Activated T-helper 1 cell treated with Interleukin-2 at 50 U/mL for 16 hours (primary cell): ENCODE measurements at places on chromosomes 3 and 15.
A peak's percentile ranks its signal among the peaks of the same experiment; 100 is the strongest.

DNA sequence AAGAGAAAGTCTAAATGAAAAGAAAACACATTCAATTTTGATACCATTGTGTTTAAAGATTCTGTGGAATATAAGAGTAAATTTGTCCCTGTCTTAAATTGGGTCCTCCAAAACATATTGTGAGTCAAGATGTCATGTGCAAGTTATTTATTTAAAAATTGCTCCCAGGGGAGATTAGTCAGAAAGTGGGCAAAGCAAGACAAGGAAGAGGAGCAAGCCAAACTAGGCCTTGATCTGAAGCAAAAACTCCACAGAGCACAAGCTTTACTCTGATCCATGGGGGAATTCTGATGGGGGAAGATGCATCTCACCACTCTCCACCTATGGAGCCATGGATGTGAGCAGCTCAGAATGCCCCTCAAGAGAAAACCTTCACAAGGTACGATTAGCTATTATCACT, 342.8 kb upstream of the IL12A start:
- DNase-seq, result no peak

- no peak for DNase-seq
These were observed 27.1 kb upstream of the TPRG1 start for GRCh38 chr3:189144645-189145044.

GRCh38 chr15:73317651-73318462, 50.9 kb downstream of the HCN4 start:
- DNase-seq, result no peak

GRCh38 chr3:29441422-29441821, 160.6 kb downstream of the RBMS3 start:
- no peak for DNase-seq

DNA sequence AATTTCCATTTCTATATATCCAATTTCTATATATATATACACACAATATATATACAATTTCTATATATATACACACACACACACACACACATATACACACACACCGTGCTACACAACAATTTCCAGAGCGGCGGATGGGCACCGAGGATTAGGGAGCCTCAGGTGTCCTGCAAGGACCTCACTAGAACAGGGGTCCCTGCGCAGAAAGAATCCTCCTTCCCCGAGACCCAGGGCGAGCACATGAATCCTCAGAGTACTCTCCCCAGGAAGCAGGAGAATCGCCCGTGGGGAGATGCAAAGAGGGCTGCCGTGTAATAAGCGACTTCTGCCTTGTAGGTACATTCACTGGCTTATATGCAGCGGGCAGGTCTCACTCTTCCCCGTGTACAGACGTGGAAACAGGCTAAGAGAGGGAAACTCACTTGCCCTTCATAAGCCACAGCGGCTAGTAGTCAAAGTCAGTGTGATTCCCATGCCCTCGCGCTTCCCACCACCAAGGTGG, 467 bp downstream of the PIF1 start:
- DNase-seq, result no peak

GRCh38 chr3:66639809-66640356, 139.1 kb upstream of the LRIG1 start:
- no peak for DNase-seq

DNA sequence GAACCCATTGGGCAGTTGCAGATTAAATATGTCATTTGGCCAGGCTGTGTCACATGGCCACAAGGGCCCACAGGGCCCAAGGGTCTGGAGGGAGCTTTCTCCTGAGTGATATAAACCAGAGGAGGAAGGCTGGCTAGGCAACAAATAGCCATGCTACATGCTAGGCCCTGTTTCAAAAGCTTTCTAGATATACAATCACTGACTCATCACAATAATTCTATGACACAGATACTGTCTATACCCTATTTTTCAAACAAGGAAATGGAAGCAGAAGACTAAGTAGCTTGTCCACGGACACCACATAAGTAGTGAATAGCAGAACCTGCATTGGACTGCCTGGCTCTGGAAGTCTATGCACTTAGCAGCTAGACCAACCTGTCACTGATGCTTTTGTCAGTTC, 625.4 kb downstream of the NTRK3 start:
- DNase-seq, result no peak

- DNase-seq, result no peak
These were observed 64.5 kb downstream of the FLNB start for GRCh38 chr3:58072763-58073130.

DNA sequence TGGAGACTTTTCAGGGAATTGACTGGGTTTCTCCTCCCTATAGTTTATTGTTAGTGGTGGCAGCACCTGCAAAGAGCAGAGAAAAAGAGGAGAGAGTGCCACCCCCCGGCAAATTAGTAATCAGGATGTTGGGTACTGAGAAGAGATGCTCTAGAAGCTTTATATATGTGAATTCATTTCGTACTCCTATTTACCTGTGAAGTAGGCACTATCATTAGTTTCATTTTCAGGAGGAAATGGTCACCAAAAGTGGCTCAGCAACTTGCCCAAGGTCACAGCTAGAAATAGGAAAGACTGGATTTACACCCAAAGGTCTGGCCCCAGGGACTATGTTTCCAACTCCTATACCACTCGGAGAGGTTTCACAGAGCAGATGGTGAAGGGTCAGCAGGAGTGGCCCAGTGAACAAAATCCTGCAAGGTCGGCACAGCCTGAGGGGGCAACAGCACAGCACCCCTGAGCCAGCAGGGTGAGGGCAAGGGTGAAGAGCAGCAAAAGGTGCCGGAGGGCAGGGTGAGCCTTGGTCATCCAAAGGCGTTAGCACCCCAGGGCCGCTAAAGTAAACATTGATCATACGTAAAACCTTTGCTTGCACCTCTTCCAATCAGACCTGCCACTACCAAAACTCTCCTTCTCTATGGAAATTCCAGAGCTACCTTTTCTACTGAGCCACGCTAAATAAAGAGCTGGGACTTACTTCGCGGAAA, 23.6 kb downstream of the VGLL4 start:
- DNase-seq, result no peak

DNA sequence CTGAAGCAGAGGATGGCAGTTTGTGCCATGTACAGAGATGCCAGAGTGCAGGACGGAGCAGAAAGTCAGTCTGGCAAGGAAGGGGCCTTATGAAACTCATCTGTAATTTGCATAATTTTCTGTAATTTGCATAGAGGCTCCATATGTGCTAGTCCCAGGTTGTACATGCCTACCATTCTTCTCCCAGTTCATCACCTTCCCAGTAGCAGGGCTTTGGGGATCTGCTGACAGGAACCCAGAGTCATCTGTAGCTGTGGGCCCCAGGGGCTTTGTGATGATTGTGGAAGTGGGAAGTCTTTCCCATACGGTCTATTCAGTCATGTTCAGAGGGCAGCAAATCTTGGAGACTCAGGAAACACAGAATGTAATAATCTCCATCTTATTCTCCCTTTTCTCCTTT, 42.4 kb upstream of the SIAH2 start:
- DNase-seq, result no peak

GRCh38 chr3:72568083-72568482, 280.2 kb downstream of the SHQ1 start:
- DNase-seq, result no peak

DNA sequence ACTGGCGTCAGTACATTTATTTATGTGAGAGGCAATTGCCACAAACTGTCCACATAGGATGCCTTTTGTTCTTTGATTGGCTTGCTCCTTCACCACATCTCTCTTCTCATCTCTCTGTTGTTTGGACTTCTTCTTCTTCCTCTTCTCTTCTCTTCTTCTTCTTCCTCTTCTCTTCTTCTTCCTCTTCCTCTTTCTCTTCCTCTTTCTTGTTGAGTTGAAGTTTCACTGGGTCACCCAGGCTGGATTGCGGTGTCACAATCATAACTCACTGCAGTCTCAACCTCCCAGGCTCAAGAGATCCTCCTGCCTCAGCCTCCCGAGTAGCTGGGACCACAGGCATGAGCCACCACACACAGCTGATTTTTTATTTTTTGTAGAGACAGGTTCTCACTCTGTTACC, 67.7 kb upstream of the GSK3B start:
- DNase-seq, result no peak

GRCh38 chr3:127831723-127832172, 9.4 kb upstream of the MGLL start:
- no peak for DNase-seq

DNA sequence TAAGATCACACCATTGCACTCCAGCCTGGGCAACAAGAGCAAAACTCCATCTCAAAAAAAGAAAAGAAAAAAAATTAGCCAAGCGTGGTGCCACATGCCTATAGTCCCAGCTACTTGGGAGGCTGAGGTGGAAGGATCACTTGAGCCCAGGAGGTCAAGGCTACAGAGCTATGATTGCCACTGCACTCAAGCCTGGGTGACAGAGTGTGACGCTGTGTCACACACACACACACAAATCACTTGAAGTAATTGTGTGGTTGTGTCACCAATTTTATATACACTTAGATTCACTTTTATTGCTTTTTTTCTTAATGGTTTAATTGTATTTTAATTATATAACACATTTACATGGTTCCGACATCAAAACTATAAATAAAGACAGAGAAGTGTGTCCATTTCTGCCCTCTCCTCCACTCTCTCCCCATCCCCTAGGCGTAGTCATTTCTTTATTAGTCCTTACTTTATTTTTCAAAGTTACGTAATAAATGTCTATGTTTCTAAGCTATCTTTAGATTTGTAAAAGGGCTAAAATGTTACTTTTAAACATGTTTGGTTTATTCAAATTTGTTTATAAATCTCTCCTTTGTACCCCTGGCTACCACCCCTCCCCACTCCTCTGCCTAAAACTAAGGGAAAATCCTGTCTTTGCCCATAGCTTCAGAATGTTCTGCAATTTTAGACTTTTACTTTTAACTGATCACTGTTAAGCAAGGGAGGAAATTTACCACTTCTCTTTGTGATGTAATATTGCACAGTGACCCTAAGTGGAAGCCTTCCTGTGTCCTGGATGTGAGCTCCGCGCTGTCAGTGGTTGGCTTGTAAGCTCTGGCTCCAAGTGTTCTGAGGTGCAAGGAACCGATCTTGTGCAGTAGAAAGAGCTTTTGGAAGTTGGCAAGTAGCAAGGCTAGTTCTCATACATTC, 10.8 kb upstream of the VILL start:
- DNase-seq, result no peak

DNA sequence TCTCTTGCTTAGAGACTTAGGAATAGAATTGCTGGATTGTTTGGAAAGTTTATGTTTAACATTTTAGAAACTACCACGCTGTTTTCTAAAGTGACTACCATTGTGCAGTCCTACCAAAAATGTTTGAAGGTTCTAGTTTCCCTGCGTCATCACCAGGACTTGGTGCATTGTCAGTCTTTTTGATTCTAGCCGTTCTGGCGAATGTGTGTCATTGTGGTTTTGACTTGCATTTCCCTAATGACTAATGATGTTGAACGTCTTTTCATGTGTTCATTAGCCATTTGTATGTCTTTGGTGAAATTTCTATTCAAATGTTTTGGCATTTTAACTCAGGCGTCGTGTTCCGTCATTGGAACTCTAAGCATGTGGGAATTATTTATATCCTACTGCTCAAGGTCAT, 58.0 kb downstream of the CHD2 start:
- peak; percentile 15 for DNase-seq

DNA sequence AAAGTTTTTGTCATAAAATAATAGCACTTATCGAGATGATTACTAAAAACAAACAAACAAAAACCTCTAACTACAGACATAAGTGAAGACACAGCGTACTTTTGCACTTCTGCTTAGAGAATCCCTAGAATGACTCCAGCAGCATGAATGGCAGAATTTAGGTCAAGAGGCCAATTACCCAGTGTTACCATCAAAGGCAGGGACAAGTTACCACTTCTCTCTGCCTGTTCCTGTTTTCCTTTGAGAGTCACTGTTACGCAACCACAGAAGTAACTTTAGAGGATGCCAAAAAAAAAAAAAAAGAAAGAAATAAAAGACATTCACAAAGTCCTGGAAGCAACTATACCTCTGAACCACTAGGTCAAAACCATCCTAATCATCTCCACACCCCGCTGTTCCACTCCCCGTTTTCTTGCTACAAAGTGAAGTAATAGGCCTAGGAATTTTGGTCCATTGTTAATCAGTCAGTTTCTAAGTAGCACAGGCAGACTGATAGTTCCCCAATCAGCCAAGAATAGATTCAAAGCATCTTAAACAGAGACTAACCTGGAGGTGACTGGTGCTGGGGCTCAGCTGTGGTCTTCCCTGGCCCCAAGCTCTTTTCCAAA, 41.9 kb downstream of the FMN1 start:
- no peak for DNase-seq

DNA sequence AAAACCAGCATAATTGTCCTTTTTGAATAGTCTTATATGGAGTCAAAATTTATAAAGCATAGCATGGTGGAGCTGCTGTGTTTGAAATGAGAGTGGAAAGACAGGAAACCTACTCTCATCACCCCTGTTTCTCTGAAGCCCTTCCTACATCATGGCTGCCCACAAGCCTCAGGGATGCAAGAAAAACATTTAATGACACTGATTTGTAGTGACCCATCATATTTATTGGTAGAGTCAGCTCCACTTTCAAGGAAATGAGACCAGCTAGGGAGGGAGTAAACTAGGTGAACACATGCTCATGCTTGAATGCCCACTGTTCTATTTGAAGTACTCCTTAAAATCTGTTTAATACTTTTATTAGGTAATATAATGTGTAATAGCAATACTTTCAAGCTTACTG, 494.3 kb upstream of the KCNMB2 start:
- no peak for DNase-seq

DNA sequence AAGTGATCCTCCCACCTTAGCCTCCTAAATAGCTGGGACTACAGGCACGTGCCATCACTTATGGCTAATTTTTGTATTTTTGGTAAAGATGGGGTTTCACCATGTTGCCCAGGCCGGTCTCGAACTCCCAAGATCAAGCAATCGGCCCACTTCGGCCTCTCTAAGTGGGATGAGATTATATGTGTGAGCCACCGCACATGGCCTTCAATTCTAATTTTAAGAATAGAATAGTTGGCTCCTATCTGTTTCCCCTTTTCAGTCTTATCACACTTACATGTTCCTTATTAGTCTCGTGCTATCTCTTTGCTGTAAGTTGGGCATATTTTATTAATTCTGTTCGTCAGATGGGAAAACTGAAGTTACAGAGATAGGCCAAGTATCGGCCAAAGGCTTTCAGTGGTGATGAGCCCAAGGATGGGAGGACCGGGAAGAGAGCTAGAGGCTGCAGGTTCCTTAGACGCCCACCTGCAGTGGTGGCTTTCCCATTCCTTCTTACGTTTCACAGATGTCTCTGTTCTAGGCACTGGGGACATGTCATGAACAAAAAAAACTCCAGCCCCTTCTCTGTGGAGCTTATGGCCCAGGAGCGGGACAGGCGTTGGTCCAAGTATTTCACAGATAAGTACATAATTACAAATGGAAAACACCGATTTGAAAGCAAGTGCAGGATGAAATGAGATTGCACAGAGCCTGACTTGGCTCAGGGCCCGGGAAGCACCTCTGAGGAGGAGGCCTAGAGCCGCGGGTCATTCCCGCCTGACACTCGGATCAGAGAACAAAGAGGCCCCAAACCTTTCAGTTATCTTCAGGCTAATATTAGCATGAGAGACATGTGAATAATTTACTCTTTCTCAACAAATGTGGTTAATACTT, 91.1 kb upstream of the KLF13 start:
- DNase-seq, result no peak

- DNase-seq, result no peak
These were observed 149.5 kb downstream of the DNAJB8 start for GRCh38 chr3:128317101-128317697.
